HL-60 (cell line): ENCODE measurements at places on chromosomes 11 and 22.

DNA sequence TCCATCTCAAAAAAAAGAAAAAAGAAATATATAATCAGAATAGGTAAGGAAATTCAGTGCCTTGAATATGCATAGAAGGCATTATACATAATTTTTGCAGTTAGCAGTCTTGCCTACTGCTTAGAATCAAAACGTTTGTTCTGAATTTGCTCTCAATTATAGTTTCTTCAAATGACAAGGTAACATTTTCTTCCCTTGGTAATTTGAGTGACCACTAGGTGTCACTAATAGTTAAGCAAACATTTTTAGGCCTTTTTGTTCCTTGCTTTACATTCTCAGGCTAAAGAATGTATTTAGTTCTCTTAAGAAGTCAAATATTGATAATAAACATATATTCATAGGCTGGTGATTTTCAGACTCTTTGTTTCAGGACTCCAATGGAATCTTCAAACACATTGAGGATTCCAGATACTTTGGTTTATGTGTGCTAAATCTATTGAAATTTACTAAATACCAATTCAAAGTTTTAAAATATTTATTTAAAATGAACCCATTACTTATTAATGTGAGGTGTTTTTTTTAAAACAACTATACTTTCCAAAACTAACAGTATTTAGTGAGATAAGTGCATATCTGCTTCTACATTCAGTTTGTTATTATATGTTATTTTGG lies 55.0 kb upstream of the DEPDC7 start:
- peak; percentile 12 for DNase-seq

DNA sequence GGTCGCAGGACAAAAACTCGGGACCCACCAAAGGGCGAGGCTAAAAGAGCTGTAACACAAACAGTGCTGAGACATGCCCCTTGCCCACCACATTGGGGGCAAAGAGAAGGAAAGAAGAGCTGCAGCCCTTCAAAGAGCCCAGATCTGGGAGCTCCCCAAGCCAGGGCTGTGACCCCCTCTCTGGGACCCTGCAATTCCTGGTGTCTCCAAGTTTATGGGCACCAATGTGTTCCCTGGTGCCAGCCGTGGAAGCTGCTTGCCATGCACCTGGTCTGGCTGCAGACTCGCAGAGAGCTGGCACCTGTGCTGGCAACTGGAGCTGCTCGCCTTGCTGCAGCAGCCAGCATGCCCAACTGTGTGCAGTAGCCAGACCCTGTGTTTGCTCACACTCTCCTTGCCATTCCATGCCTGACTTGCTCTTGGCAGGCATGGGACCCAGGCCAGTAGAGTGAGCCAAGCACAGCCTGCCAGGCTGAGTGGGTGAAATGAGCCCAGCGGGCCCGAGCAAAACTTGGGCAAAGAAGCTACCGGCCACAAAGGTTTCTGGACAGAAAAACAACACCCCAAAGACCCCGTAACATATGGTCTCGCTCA lies 16.0 kb downstream of the RRP8 start:
- DNase-seq, result no peak

DNA sequence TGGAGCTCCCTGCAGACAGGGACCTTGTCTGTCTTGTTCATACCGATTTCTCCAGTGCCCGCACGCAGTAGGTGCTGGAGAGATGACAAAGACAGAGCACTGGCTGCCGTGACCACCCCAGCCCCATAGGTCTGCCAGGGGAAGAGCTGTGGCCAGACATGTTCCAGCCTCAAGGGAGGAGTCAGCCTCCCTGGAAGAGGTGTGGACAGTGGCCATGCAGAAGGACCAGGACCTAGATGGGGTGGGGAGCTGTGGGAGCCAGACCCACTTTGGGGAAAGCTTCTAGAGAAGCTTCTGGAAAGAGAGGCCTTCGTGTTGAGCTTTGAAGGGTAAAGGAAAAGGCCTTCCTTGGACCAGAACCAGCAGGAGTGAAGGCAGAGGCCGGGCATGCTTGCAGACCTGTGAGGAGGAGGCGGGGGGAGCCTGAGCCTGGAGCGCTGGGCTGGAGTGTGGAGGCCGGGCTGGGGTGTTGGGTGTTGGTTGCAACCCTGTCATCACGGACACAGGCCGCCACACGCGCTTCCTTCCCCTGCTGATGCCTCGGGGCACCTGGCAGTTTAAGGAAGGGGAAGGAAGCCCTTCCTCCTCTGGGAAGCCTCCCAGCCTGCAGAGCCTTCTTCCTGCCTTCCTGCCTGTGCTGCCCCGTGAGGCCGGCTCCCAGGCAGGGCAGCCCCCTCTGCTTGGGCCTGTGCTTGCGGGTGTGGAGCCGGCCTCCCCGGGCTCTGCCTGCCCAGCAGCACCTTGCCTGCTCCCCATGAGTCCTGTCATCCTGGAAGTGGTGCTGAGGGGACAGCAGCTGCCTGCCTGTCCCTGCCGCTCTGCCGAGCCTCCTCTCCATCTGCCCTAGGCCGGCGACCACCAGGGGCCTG lies 12.3 kb downstream of the RELT start:
- peak; percentile 83 for DNase-seq

DNA sequence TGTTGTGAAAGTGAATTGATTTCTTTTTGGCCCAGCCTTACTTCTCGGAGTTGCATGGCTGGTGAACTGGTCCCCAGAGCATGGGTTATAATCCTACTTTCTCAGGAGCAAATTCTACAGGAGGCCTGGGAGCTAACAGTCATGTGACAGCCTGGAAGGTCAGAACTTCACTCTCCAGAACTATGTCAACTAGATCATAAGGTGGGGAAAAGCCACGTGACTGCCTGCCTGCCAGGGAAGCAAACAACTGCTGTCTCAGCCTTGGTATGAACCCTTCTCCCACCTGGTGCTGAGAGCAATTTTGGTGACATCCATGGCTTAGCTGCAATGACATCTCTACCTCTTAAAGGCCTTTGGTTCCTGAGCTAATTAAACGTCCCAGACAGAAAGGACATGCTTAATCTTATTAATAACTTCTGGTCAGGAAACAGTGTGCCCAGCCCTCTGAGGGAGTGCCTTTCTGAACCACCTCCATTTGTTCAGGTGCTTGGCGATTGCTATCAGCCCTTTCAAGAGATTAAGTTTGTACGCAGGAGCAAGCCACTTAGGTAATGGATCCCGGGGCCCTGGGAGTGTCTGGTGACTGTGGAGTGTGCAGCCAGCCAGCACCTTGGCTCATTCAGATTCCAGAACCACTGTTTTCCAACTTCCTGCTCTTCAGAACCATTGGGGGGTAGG lies 1.4 kb upstream of the CREB3L1 start:
- no peak for DNase-seq

- DNase-seq, result no peak
Observed at GRCh38 chr22:44693756-44694155, 8.2 kb upstream of the PRR5 start.

- peak; percentile 68 for DNase-seq
Observed at GRCh38 chr22:39514373-39514973, 5.9 kb upstream of the ATF4 start.

GRCh38 chr11:93727985-93728791 lies 13.1 kb downstream of the TAF1D start:
- DNase-seq, result no peak

DNA sequence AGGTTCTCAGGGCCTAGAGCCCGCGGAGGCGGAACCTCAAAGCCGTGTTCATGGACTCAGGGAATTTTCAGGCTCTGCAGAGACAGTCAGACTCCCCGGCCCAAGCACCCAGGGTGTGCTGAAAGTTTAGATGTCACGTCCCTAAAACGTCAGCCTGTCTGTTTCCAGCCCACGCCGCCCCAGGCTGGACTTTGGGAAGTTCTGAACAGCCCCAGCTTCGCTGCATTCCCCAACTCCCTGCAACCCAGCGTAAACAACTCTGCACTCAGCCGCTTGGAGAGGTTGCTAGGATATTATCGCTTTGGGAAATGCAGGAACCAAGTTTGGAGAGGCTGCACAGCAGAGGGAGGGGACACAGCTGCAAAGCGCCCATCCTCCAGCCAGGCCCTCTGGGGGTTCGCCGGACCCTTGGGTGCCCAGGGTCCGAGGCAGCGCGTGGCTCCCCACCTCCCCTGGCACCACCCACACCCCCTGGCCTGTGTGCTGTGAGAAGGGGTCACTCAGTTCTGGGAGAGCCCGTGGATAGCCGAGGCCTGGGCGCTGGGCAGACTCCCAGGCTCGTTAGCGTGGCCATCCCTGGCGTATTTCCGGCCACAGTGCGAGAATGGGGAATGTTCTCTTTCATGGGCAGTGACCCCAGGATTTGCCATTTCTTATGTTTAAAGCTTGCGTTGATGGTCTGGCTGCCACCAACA lies 120.5 kb upstream of the FGF3 start:
- no peak for DNase-seq

DNA sequence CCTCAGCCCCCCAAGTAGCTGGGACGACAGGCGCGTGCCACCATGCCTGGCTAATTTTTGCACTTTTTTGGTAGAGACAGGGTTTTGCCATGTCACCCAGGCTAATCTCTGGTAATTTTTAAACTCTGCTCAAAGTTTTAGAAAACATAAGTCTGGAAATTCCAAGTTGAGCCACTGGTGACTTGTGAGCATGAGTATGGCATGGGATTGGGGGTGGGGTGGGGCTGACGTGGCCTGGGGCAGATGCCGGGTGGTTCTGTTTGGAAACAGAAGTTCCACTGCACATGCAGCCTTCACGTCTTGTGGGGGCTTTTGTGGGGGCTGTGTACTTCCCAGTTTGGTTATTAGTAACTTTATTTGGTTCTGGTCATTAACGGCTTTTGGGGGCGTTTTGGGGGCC lies 67.3 kb downstream of the PTPRJ start:
- no peak for DNase-seq

- DNase-seq, result no peak
Observed at GRCh38 chr22:34105461-34106062, 185.3 kb upstream of the LARGE1 start.

- peak; percentile 3 for DNase-seq
Observed at GRCh38 chr11:74636630-74637184, 44.3 kb downstream of the POLD3 start.

DNA sequence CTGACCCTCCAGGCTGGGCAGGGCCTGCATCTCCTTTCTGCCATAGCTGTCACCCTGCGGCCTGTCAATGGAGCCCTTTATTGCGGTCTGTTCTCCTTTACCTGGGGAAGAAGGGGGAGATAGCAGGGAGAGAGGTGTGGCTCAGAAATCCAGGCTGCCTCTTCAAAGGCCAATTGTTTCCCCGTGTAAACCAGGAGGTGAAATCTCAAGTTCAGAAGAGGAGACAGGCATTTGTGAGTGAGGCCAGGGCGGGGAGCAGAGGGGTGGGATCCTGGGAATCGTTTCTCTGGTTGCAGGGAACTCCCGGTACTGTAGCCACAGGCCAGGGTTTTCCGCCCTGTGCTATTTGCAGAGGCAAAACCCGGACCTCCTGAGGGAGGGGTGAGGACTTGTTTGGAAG lies 9.1 kb downstream of the DCPS start:
- no peak for DNase-seq

- DNase-seq, result no peak
Observed at GRCh38 chr11:117551761-117552343, 224.2 kb downstream of the CEP164 start.

GRCh38 chr11:15229069-15229468 lies 114.3 kb downstream of the INSC start:
- no peak for DNase-seq

DNA sequence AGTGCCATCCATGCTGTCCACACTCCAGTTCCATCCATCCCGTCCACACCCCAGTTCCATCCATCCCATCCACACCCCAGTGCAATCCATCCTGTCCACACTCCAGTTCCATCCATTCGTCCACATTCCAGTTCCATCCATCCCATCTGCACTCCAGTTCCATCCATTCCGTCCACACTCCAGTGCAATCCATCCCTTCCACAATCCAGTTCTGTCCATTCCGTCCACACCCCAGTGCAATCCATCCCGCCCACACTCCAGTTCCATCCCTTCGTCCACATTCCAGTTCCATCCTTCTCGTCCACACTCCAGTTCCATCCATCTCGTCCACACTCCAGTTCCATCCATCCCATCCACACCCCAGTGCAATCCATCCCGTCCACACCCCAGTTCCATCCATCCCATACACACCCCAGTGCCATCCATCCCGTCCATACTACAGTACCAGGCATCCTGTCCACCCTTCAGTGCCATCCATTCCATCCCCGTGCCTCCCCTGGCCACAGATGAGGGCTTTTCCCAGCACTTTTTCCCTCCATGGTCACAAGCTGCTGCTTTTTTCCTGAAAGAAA lies 704.0 kb downstream of the BRD1 start:
- DNase-seq, result no peak

GRCh38 chr22:37491559-37492427 lies 5.6 kb upstream of the MFNG start:
- no peak for DNase-seq

GRCh38 chr22:31284281-31285155 lies 7.8 kb downstream of the PIK3IP1 start:
- no peak for DNase-seq

DNA sequence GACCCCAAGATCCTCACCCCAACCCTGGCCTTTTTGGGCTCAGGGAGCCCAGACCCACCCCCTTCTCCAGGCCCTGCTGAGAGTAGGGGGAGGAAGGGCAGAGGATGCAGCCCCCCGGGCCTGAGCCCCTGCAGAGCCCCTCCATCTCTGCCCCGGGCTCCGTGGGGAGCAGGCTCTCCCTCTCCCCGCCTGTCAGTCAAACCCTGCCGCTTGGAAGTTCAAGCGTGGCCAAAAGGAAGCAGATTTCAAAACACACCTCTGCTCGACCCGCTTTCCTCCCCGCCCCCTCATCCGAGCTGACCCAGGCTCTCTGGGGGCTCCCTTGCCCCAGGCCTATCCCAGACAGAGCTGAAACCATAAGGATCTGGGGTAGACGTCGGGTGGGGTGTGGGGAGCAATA lies 39.0 kb upstream of the CD82 start:
- no peak for DNase-seq

- DNase-seq, result no peak
Observed at GRCh38 chr11:71532036-71532610, 5.1 kb downstream of the KRTAP5-7 start.

DNA sequence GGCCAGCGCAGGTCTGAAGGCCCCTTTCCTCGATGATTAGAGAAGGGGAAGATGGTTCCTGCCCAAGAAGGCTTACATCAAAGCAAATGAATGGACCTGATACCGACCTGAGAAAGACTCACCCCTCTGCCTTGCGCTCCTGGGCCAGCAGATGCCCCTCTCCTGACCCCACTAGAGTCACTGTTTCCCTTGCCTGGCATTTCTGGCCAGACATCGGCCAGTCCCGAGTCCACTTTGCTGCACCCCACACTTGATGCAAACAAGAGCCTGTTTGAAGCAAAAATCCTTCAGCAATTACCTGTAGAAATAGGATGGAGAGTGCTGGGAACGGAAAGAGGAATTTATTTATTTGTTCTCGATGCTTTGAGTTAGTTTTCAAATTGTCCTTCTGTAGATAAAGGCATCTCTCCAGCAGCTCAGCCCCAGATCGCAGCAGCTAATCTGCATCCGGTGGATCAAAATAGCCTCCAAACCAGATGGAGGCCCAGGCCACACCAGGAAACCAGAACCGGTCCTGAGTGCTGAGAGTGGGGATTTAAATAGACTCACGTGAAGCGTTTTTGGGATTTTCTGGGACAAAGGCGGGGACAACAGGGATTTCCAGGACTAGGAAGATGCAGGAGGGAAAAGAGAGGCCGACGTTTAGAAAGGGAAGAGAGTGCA lies 148.6 kb downstream of the TRIM29 start:
- DNase-seq, result no peak
